Inflammatory macrophage treated with lipopolysaccharide for 1 hour (primary cell): ENCODE measurements at places on chromosomes 13 and 19.

DNA sequence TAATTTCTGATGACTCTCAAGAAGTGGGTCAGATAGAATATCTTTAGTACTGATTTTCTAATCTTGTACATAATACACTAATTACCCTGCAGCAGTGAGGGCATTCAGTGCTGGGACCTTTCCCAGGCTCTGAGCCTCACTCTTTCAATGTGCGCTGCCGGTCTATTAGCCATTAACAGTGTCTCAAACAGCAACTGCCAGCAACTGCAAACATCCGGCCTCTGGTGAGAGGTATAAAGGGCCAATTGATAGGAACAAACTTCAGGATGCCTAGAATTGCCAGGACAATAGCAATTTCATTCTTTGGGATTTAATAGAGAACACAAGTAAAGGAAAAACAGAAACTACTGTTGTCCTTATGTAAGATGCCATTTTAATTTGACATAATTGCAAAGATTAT, 604.4 kb upstream of the SPRY2 start:
- no peak for DNase-seq

DNA sequence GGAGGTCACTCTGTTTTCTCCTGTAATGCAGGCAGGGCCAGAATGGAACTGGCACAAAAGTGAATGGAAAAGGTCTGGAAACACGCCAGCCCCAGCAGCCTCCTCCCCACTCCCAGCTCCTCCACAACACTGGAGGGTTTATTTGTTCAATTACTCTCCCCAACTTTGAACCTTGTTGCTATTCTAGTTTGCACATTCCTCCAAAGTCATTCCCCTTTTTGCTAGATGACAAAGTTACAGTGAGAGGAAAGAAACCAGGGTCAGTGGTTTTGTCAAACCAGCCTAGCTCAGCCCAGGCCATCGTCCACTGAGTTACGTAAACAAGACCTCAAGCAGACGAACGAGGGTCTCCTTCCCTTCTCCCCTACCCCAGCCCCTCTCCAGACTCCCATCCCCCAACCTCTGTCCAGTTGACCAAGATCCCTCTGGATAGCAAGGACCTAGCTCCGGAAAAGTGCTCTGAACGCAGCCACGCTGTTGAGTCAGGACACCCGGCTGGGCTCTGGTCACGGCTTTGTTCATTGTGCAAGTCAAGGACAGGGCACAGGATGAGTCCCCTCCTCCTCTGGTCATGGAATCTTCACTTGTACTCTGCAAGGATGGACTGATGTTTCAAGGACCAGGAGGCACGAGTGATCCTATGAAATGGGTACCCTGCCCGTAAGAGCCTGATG, 180.0 kb downstream of the USP12 start:
- no peak for DNase-seq

GRCh38 chr19:15400521-15401396, 18.0 kb downstream of the AKAP8L start:
- no peak for DNase-seq

DNA sequence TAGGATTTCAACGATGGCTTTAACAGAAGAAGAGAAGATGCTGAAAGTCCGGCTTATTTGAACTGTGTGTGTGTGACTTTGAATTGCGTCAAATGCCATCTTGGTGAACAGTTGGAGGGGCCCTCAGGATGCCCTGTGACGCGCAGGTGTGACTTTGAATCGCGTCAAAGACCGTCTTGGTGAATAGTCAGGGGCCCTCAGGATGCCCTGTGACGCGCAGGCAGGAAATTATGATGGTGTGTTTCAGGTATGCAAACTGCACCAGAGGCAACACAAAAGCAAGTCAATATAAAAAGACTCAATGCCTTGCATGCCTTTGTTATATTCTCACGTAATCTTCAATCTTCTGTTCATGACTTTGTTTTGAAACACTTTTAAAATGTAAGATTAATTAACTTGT, 29.2 kb downstream of the ATP11A start:
- no peak for DNase-seq

- no peak for DNase-seq
Observed at GRCh38 chr13:54165581-54166215, 1137.1 kb downstream of the OLFM4 start.
